CD4-positive, alpha-beta T cell treated with Interleukin-17A for 4 hours (primary cell): ENCODE measurements at places on chromosomes 13 and 19.

DNA sequence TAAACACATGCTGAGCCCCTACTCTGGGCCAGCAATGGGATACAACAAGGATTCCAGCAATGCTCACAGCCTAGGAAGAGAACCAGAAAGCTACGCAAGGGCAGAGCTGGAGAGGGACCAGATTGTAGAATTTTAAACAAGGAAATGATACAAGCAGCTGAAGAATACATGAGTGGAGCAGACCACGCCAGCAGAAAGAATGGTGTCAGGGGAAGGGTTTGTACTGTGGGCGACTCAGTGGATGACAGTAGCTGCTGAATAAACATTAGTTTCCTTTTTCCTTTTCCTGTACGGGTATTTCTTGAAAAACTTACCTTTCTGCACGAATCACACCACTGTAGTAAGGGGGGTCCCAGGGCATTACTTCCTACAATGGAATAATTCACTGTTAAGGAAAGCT lies 30.7 kb downstream of the MIPEP start:
- DNase-seq = no peak

GRCh38 chr19:50660088-50660366 lies 10.8 kb downstream of the C19orf81 start:
- DNase-seq = no peak

DNA sequence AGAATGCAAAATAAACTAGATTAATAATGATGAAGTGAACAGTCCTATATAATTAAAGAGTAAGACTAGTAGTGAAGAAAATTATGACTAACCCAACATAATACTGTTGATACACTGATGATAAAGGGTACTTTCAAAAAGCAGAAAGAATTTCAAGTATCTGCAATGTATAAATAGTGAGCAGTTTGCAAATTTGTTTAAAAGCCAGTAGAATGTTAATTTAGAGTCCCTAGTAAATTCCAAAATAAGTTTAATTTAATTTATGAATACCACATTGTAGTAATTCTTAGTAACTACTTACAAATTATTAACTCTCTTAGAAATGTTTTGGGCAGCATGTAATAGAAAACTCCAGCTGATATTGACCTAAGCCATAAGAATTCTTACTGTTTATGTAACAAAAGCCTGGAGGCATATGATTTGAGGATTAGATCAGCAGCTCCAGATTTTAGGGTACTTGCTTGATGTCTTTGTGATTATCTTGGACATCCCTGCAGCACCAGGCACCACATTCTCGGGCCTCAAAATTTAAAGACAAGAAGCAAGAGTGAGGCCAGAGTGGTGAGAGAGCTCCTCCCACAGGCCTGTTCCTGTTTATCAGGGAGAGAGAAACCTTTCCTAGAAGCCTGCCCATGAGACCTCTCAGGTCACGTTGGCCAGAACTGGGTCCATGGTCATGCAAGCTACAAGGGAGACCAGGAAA lies 67.6 kb upstream of the TDRD3 start:
- DNase-seq = peak; percentile 4

GRCh38 chr13:106541826-106542225 lies 6.4 kb upstream of the EFNB2 start:
- DNase-seq = no peak

DNA sequence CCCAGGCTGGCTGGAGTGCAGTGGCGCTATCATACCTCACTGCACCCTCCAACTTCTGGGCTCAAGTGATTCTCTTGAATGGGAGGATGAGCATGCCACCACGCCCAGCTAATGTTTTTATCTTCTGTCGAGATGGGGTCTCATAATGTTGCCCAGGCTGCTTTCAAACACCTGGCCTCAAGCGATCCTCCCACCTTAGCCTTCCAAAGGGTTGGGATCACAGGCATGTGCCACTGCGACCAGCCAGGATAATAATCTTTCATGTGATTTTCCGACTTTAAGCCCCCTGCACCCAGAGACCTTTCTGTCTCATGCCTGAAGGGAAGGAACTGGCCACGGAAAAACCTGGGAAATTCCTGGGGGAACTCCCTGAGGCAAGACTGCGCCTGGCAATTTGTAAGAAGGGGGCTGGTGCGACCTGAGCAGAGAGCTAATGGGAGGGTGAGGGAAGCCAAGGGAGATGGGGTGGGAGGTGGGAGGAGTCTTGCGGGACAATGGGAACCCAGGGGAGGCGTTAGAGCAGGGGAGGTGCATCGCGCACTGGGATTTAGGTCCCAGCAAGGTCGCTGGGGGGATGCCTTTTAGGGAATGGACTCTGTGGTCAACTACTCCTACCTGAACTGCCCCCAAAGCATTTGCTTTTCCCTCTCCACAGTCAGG lies 1.2 kb upstream of the CCDC124 start:
- no peak for DNase-seq

DNA sequence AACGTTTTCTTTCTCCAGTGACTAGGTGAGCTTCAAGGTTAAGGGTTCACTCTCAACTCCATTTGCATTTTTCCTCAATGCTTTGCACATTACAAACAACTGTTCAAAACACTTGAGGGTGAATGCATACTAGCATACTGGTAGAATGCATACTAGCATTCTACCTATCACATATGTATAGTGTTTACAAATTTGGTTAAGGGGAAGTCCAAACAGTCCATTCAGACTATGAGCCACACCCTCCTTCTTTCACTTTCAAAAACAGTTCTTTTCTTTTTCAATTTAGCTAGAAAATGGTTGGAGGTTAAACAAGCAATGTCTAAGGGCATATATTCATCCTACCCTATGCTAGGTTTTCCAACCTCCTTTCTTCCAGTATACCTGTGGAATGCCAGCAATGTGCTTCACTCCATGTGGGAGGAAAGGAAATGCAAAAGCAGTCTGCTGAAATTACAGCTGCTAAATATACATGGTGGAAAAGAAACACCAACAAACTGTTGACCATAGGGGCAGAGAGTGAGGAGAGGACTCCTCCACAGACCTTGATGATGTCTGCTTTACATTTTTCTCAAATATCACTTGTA lies 102.6 kb downstream of the DOCK9 start:
- no peak for DNase-seq

DNA sequence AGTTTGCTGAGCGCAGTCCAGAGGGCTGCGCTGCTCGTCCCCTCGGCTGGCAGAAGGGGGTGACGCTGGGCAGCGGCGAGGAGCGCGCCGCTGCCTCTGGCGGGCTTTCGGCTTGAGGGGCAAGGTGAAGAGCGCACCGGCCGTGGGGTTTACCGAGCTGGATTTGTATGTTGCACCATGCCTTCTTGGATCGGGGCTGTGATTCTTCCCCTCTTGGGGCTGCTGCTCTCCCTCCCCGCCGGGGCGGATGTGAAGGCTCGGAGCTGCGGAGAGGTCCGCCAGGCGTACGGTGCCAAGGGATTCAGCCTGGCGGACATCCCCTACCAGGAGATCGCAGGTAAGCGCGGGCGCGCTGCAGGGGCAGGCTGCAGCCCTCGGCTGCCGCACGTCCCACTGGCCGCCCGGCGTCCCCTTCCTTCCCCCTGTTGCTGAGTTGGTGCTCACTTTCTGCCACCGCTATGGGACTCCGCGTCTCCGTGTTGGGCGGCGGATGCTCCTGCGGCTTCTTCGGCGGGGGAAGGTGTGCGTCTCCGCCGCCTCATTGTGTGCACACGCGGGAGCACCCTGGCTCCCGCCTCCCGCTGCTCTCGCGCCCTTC lies 772 bp downstream of the GPC6 start:
- no peak for DNase-seq

DNA sequence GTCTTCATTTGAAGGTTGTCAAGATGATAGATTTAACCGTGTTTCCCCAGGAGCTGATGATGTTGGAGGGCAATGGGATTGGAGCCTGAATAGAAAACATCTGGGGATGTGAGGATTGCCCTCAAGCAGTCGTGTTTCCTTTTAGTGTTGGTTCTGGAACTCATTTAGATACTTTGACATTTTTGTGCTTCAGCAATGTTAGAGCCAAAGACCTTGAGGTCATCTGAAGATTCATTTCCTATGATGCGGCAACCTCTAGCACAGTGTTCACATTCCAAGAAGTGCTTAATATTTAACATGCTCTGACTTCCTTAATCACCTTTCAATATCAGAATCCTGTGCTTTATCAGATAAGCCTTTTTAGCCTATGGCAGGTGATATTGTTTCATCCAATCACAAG lies 82.7 kb downstream of the SLC10A2 start:
- no peak for DNase-seq

DNA sequence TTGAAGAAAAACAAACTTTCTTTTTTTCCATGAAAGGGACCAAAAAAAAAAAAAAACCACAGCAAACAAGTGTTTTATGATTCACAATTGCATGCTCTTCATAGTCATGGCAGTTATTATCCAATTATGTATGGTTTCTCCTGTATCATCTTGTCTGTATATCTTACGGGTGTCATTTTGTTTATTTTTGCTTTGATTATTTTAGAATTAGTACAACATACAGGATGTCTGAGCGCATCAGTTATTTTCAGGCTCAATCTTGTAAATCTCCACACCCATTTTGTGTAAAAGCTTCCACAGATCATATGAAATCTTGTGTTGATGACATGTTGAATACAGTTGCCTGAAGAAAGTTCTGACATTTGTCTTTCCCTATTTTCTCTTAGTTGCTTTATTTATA lies 280.3 kb downstream of the KLF5 start:
- no peak for DNase-seq
